ENCODE measurements at places on chromosomes 11 and 22.
A peak's percentile ranks its signal among the peaks of the same experiment; 100 is the strongest.

DNA sequence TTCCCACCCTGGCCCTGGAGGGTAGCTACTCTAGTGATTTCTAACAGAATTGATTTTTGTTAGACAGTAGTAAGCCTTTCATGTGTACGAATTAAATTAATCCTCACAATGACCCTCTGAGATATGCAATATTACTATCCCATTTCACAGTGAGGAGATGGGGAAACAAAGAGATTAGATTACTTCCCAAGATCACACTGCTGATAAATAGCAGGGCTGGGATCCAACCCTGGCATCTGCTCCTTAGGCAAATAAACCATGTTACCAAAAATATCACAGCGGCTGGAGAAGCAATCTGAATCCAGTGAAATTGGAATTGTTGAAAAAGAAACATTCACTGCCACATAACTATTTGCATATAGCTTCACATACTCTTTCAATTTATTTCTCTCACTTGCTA lies 12.8 kb upstream of the CAVIN3 start:
- no peak for DNase-seq

- DNase-seq, result no peak
Observed at GRCh38 chr11:33151399-33151798, 9.9 kb downstream of the CSTF3 start.

DNA sequence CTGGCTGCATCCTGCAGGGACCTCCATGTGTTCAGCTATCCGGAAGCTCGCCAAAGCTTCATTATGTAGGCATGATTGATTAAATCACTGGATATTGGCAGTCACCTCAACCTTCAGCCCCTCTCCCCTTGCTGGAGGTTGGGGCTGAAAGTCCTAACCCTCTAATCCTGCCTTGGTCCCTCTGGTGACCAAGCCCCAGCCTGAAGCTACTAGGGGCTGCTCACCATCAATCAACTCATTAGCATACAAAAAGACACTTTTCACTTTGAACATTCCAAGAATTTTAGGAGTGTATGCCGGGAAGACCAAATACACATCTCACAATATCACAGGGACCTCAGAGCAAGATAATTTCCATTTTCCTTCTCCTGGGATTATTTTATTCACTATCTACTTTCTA lies 38.8 kb upstream of the TPBGL start:
- no peak for DNase-seq

GRCh38 chr11:96219981-96220623 lies 122.9 kb downstream of the MAML2 start:
- no peak for DNase-seq

DNA sequence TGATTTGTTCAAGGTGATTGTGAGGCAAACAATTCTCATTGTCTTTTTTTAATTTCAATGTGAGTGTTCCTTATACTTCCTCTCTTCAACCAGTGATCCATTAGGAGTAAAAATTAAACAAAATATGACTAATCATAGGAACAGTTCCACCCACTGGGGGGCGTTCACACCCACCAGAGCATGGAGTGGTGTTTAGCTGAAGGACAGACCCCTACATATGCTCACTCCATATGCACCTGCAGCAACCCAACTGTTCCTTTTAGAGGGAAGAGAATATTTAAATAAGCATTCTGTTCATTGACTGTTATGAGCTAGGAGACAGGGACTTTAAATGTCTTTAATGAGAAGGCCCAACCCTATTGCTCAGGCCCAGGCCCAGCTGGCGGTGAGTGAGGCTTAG lies 78.7 kb upstream of the DRD2 start:
- DNase-seq, result no peak

DNA sequence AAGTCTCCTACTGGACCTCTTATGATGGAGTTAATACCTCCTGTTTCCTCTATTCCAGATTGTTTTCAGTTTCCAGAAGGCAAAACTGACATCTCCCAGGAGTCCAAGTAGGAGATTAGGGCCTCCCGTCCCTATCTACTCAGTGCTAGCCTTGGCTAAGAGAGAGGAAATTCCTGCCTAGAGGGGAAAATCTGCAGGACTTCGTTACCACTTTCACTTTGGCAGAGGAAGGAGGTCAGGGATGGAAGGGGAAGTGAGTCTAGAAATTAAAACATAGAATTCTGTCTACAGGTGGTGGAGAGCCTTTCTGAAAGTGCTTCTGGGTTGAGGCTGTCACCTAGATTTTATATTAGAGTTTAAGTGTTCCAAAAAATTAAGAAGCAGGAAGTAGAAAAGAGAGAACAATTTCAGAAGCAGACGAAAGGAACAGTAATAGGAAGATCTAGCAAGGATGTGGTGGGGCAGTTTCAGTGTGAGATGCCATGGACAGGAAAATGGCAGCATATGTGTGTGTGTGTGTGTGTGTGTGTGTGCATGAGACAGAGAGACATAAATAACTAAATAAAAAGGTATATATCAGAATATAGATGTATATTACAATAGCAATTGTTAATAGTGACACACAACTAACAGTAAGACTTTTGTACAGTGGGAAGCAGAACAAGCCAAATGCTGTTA lies 2.4 kb upstream of the TRIM68 start:
- no peak for DNase-seq

- DNase-seq, result no peak
Observed at GRCh38 chr22:39653787-39654077, 83.2 kb downstream of the CACNA1I start.

- no peak for DNase-seq
Observed at GRCh38 chr11:61474013-61474643, 34.4 kb upstream of the LRRC10B start.

DNA sequence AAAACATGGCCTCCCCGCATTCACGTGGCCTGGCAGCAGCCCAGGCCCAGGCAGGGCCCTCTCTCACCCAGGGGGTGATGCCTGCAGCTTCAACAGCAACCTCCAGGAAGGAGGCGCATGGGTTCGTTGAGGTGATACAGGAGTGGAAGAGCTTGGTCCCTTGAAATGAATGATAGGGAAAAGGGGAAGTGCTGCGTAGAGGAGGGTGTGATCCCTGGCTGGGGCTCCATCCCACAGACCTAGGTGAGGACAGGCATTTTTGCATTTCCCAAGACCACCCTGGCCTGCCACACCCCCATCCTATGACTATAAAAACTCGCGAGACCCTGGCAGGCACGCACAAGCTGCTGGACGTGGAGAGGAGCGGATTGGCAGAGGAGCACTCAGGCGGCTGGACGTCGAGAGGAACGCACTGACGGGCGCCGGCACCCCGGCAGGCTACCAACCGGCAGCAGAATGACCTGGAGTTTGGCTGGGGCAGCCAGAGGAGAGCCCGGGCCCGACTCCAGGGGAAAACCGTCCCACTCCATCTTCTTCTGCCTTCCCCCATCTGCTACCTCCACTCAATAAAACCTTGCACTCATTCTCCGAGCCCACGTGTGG lies 32.6 kb downstream of the RTN4R start:
- no peak for DNase-seq

GRCh38 chr11:37724315-37724714 lies 1126.3 kb upstream of the RAG2 start:
- DNase-seq, result no peak

DNA sequence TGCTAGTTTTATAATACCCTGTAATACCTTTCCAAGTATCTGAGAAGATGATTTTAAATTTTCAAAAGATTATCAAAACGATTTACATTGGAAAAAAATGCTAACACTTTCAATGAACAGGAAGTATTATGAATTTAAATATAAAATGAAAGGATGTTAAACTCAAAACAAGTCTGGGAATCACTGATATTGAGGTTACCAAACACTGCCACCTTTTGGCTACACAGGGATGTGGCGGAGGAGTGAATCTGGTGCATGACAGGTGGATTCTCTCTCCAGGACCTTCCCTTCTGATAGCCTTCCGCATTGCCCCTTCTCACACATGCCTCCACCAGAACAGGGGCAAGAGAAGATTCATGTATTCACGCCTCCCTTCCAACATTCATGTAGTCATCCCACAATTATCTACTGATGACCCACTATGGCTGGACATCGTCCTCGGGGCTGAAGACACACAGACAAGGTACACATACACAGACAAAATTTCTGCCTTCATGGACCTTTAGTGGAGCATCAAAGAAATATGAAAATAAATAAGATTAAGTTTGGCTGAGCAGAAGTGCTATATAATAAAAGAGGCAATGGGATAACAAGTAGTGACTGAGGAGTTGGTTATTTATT lies 34.7 kb downstream of the ATG16L2 start:
- DNase-seq, result peak; percentile 51

GRCh38 chr22:27870234-27871191 lies 48.5 kb downstream of the PITPNB start:
- no peak for DNase-seq

GRCh38 chr22:24496661-24497060 lies 1.5 kb downstream of the UPB1 start:
- no peak for DNase-seq

DNA sequence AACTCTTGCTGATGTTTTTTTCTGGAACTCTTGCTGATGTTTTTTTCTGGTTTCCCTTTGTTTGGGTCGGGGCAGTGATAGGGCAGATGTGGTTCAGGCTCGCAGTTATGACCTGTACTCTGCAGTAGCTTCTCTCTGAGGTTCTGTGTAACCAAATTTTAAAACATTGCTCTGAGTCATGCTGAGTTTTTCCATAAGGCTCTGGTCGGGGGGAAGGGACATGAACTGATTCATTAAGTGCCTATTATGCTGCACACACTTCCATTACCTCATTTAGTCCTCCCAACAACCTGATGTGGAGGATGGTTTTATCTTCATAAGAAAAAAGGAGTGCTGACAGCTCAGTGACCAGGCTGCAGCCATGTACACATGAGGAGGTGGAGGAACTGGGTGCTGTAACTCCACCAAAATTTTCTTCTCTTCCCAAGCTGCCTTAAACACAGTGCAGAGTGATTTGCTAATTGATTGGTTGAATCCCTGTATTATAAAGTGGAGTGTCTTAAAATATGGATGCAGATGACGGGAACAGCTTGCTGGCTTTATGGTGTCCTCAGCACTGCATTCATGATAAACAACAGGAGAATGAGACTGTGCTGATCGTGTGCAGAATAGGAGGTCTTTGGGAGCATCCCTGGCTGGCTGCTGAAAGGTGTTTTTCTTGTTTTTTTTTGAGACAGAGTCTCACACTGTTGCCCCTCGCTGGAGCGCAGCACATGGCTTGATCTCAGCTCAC lies 19.1 kb downstream of the TNRC6B start:
- DNase-seq, result peak; percentile 58

DNA sequence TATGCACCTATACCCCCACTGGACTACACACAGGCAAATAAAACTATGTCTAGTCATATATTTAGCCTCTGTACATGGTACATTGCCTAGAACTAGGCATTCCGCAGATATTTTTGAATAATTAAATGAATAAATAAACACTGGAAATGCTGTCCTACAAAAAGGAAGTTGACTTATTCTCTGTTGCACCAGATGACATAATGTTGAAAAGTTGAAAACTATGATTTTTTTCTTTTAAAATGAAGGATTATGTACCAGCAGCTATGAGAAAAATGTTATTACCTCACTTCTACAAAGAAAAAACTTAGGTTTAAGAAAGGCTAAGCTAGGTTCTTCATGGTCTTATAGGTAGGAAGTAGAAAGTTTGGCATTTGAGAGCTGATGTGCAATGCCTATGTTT lies 856.6 kb downstream of the METTL15 start:
- DNase-seq, result no peak

- DNase-seq, result no peak
Observed at GRCh38 chr11:96869207-96869606, 479.4 kb downstream of the JRKL start.

DNA sequence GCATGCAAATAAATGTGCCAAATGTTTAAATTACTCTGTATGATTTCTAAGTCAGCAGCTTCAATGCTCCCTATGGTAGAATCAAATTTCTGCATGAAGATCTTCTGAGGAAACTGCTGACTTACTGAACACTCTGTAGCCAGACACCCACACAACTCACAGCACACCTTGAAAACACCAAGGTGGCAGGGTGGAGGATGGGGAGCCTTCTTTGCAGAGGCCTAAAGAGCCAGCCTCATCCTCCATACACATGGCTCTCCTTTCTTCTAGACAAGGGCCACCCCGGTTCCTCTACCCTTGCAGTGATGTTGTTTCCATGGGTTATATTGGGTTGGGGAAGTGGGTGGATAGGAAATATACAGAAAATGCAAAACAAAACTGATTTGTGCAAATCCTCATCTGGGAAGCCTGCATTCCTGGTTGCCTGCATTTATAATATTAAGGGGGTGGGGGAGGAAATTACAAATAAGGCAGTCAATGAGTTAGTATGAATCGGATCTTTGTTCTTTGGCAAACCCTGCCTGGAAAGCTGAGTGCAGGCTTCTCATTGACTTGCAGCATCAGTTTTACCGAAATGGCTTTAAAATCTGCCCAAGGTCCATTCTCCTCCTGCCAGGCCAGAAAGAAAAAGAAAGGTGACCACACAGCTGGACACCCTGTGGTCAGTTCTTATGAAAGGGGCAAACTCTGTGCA lies 15.8 kb upstream of the ETS1 start:
- no peak for DNase-seq

DNA sequence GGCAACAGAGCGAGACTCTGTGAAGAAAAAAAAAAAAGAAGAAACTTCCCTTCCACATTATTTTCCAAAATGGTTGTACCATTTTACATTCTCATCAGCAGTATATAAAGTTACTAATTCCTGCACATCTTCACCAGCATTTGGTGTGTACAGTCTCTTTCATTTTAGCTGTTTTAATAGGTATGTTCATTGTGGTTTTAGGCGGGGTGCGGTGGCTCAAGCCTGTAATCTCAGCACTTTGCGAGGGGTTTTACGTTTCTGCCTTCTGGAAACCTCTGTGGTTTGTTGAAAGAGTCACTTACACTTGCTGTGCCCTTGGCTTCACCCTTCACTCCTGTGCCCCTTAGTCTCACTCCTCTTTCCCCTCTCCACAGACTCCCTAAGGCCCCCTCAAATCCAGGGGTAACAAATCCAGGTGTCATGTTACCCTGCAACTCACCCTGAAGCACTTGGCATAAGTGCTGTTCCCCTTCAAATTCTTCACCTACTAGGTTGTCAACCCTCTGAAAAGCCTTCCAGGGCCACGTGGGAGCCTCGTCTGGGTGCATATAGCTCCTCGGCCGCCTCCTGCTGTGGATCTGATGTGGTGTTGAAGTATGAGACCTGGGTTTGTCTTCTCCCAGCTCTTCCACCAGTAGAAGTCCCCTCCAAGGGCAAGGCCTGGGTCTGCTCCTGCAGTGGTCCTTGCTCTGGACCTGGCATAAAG lies 20.8 kb downstream of the TOB2 start:
- peak; percentile 32 for DNase-seq

- DNase-seq, result peak; percentile 19
Observed at GRCh38 chr22:35921777-35922176, 106.8 kb downstream of the RBFOX2 start.

- DNase-seq, result no peak
Observed at GRCh38 chr11:35138606-35138942, 397 bp upstream of the CD44 start.

DNA sequence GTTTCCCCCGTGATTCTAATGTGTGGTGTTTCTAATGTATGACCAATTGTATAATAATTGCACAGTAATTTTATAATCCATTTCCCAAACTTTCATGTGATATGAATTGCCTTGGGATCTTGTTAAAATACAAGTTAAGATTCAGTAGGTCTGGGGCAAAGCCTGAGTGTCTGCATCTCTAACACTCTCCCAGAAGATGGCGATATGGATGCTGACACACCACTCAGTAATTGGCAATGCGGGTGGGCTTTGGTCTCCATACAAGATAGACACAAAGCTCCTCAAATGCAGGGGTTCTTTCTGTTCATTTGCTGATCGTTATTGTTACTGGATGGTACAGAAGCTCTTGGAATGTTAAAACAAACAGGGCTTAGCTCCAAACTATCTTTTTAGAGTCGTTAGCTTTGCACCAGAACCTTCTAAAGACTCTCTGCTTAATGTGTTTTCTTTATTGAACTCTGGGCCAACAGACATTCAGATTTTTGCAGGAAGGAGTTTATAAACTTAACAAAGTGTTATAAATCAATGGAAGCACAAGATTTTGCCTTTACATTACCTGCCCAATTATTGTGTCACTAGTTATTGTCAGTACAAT lies 45.4 kb upstream of the ANO3 start:
- DNase-seq, result no peak
